HFFc6 (cell line): ENCODE measurements at places on chromosomes 2 and 18. TPM values are rescaled to one million over a fixed set of nuclear protein-coding genes. Genes with fewer than 3 reads are reported as not detected.
A peak's percentile ranks its signal among the peaks of the same experiment; 100 is the strongest.

The ACTG2 gene
- total RNA-seq = 0.32 to 2.3 TPM (median 0.55 TPM) in 3 replicates

The SCYGR6 gene
- total RNA-seq = not detected in 3 replicates

DNA sequence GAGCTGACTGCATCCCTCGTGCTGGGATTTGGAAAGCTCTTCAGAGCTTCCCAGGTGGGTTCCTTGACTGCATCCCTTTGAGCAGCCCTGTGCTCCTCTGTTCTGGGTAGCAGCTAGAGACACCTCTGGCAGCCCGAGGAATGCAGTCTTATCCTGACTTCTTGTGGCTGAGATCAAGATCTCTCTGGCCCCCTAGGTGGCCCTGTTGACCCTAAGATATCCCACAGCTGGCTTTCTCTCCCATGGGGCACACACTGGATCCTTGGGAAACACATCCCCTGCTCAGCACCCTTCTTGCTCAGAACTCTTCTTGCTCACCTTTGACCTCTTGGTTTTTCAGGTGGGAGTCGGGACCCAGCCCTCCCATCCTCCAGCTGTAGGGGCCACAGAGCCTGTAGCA lies 237.2 kb downstream of the TSN start:
- DNase-seq = no peak

DNA sequence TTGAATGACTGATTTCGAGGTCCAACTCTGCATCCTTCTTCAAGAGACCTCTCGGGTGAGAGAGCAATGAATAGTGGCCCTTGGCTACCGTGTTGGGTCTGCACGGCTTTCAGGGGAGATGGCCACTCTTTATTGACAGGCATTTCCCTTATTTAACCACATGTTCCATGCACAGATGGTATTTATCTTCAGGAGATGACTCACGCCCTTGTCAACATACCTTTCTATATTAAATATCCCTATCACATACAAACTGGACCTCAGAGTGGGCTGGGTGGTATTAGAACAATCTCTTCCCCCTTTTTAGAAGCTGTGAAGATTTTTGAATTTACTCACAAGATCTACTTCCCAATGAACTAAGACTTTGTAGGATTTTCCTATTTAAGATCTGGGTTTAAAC lies 109.6 kb upstream of the CDC42EP3 start:
- DNase-seq = peak; percentile 55

GRCh38 chr2:635687-636621 lies 41.3 kb downstream of the TMEM18 start:
- DNase-seq = no peak
